Coronary artery (tissue), 2 donors: ENCODE measurements at places on chromosomes 5 and 9.

DNA sequence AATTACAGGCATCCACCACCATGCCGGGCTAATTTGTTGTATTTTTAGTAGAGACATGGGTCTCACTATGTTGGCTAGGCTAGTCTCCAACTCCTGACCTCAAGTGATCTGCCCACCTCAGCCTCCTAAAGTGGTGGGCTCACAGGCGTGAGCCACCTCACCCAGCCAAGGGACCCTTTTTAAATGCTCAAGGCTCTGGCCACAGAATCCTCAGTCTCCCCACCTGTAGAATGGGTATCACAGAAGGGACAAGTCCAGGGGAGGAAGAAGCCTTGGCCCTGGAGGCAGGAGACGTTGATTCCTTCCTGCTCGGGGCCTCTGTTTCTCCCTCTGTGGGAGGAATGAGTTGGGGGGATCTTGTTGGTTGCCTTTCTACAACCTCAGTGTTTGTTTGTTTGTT lies 45.7 kb downstream of the GTF3C4 start:
- no peak for DNase-seq

DNA sequence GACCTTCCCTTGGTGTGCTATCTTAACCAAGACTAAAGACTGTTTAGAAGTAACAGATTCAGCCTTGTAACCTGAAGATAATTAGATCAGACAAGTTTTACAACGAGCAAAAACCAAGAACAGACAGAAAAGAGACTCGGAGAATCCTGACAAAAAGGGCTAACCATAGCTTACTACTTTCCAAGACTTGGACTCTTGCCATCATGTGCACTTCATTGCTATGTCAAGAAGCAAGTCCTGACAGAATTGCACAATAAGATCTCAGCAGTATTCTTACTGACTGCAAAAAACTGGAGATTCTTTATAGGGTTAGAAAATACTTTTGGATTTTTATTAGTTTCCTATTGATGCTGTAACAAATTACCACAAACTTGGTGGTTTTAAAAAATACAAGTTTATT lies 1539.0 kb upstream of the NUDT12 start:
- no peak for DNase-seq

DNA sequence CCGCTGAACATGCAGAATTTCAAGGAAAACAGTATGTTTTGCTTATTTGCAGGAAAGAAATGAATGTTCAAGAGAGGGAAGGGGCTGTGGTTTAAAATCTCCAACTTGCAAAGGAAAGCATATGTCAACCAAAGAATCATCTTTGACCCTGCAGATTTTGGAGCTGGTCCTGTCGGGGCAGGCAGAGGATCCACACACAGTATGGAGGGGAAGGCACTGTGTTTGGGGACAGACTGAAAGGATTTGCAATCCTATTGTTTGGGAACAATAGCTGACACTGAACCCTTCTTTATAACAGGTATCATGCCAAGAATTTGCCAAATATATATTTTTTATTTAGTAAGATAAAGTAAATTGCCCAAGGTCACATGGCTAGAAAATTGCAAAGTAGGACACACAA lies 121.4 kb upstream of the ZNF618 start:
- no peak for DNase-seq

DNA sequence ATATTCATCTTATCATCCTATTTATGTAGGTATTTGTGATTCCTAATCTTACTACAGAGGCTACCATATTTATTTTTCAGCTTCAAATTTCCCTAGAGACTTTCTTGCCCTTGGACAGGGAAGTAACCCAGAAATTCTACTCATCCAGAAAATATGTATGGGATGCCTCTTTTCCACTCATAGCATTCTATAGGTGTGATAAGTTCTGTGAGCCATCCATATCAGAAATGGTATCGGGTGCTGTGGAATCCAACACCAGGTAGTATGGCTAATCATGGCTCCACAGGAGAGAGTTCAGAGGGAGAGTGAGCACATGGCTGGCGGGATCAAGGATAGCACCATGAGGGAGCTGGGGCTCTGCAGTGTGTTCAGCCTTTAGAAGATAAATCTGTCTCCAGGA lies 349.3 kb upstream of the ACTBL2 start:
- DNase-seq, result no peak

DNA sequence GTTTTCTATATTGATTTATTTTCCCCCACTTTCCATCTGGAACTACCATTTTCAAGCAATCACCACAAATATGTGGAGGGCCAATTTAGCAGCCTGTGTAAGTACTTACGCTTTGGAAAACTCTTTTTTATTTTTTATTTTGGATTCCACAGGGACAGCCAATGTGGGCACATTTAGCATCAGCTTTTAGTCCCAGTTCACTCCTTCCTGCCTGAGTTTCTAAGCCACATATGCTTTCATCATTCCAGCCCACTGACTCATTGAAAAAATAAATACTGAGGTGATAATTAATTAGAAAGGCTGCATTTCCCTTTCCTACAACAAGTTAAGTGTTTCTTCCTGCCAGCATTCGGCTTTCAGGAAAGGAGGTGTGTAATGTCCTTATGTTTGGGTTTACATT lies 76.8 kb downstream of the TMEM167A start:
- no peak for DNase-seq

- no peak for DNase-seq
Observed at GRCh38 chr9:137233143-137233980, 2.7 kb downstream of the SLC34A3 start.

DNA sequence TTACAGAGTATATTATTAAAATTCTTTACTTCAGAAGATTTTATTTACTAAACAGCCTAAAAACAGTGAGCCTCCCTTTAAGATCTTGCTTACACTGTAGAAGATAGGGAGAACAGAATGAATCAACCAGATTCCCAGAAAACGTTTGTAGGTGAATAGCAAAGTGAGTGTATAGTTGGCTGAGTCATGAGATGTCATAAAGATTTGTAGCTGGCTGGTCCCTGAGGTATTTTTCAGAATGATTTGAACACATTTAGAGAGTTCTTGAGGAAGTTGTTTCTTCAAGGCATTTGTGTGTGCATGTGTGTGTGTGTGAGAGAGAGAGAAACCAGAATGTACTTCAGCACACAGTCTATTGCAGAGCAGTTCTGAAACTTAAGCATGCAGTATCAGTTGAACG lies 159.4 kb upstream of the PRR16 start:
- no peak for DNase-seq

DNA sequence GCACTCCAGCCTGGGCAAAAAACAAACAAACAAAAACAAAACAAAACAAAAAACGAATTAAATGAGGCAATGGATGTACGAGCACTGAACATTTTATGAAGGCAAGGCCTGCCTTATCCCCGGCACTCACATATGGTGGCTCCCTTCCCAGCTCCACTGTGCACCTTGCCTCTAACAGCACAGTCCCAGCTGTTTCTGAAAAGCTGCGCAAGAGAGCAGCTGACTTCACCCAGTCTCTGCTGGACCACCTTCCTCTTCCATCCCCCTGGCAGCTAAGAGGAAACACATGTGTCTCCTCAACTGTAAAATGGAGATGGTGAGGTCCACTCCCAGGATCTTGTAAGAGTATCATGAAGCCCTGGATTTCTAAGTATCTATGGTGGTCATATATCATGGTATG lies 100.7 kb downstream of the KLF4 start:
- no peak for DNase-seq

DNA sequence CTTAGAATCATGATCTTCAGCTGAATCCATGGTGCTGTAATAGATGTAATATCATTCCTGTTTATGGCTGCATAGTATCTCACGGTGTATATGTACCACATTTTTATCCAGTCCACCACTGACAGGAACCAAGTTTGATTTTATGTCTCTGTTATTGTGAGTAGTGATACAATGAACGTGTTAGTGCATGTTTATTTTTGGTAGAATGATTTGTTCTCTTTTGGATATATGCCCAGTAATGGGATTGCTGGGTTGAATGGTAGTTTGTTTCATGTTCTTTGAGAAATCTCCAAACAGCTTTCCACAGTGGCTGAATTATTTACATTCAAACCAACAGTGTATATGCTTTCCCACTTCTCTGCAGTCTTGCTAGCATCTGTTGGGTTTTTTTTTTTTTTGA lies 175.1 kb upstream of the CDH10 start:
- no peak for DNase-seq

DNA sequence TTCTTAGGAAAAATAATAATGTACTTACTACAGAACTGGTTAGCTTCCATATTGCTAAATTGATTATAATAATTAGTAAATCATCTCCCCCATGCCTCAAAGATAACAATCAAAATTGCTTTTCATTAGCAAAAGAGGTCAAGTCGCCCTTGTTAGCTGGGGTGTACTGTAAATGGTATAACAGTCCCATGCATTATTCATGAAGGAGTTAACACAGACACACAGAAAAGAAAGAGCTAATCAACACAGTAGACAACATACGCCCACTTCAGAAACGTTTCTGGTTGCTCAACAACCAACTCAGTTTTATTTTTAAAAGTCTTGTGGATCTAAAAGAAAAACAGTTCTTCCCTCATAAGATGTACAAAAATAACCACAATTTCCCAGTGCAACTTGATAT lies 100.2 kb downstream of the MPDZ start:
- no peak for DNase-seq

DNA sequence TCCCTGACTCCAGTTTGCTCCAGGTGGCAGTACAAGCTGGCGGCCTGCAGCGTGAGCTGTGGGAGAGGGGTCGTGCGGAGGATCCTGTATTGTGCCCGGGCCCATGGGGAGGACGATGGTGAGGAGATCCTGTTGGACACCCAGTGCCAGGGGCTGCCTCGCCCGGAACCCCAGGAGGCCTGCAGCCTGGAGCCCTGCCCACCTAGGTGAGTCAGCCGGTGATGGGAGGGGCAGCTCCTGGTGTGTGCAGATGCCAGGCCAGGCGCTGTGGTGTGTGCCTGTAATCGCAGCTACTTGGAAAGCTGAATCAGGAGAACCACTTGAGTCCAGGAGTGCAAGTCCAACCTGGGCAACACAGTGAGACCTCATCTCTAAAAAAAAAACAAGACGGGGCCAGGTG lies 10.0 kb upstream of the CACFD1 start:
- no peak for DNase-seq

DNA sequence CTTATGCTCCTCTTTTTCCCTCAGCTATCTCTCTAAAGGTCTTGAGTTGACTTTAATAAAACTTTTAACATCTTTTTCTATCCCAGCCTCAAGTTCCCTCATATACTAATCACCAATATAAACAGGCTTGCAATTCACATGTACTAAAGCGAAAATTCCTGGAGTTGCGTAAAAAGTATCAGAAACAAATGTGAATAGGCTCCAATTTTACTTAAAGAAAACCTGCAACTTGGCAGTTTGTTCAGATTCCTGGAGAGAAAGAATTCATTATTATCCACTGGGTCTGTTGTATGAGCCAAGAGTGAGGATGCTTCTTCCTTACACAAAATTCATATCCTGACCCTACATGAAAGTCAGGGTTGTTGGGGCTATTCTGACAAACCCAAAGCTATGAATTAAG lies 384.2 kb downstream of the DTWD2 start:
- DNase-seq, result no peak

- DNase-seq, result peak; percentile 26
Observed at GRCh38 chr9:135321580-135321979, 158.0 kb upstream of the PPP1R26 start.

- no peak for DNase-seq
Observed at GRCh38 chr9:70571258-70571657, 156.8 kb upstream of the KLF9 start.

DNA sequence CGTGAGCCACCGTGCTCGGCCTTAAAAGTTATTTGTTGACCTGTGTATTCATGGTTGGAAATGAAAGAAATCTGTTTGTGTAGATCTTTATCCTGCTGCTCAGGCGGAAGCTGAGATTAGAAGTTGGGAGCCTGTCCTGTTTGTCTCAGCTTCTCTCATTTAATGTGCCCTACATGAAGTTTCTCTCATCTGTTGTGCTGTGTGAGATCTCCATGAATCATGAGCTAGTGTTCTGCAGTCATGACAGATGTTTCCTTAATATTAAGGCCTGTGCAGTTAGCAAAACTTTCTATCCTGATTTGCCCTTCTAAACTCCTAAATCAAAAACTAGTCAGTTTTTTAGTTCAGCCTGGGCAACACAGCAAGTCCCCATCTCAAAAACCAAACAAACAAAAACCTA lies 59.5 kb downstream of the FAM78A start:
- no peak for DNase-seq

GRCh38 chr9:88218726-88219125 lies 80.5 kb upstream of the SPATA31C2 start:
- no peak for DNase-seq

DNA sequence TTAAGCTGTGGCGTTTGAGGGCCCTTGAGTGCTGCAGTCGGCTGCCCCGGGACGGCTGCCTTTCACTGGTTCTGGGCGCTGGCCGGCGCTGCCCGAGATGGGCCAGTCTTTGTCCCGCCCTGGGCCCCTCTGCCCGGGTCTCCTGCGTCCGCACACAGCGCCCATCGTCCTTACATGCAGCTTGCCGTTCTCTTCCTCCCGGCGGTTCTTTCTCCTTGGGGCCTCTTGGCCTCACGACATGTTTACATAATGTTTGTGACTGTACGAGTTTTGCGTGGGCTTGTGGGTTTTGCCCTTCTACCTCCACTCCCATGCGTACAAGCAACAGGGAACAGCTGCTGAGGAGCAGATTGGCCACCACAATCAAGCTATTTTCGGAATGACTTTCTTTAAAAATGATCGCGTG lies 618 bp downstream of the TNPO1 start:
- DNase-seq, result peak; percentile 83

DNA sequence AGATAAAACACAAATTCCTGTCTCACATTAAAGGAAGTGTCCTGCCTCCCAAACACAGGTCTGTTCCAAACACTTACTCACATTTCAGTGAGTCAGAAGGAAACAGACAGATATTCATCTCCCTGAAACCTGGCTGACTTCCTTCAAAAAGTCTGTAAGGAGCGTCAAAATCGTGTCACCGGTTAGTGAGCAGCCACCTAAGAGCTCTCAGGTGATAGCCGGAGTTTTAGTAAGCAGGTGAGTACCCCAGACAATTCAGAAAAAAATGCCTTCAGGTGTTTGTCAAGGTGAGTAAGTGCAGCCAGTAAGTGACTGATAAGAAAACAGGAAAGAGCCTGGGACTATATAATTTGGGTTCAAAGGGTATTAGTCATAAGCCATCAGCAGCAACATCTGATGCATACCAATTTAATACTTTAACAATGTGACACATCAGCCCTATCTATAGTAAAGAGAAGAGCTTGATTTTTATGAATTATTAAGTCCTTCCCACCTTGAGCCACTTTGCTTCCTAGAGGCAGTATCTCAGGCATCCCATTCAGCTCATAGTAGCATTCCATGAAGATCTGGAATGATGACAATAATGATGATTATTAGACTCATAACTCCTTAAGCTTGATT lies 1.3 kb upstream of the ITGA2 start:
- DNase-seq, result no peak

GRCh38 chr5:113161806-113162205 lies 185.2 kb downstream of the DCP2 start:
- DNase-seq, result no peak
